ENCODE measurements at places on chromosomes 4 and X.

DNA sequence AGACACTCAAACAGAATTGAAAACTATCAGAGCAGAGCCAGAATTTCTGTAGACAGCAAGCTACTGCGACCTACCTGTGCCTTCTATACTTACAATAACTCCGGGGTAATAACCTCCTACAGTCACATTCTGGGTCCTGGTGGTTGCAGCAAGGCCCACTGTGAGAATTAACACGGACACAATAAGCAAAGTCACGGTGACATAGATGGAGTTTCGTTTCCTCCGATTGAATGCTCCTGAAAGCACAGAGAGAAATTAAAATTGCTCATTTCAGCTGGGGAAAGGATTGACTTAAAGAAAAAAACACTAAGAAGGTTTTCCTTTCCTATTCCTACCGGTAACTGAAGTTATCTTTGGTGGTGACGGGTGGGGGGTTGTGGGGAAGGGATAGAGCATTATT, 7.0 kb downstream of the TMEM255A start:
- no peak for DNase-seq

GRCh38 chr4:7002336-7002735, 40.8 kb upstream of the TADA2B start:
- no peak for DNase-seq

DNA sequence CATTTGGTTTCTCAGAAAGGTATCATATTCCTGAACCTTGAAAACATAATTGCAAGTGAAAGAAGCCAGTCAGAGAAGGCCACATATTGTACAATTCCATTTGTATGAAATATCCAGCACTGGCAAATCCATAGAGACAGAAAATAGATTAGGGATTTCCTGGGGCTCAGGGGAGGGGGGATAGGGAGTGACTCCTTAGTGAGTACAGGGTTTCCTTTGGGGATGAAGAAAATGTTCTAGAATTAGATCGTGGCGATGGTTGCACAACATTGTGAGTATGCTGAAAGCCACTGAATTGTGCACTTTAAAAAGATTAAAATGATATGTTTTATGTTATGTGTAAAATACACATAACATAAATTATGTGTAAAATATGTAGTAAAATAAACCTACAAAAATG, 10.3 kb downstream of the XPNPEP2 start:
- DNase-seq = no peak

GRCh38 chr4:119958983-119959382, 107.7 kb downstream of the MAD2L1 start:
- DNase-seq = no peak

DNA sequence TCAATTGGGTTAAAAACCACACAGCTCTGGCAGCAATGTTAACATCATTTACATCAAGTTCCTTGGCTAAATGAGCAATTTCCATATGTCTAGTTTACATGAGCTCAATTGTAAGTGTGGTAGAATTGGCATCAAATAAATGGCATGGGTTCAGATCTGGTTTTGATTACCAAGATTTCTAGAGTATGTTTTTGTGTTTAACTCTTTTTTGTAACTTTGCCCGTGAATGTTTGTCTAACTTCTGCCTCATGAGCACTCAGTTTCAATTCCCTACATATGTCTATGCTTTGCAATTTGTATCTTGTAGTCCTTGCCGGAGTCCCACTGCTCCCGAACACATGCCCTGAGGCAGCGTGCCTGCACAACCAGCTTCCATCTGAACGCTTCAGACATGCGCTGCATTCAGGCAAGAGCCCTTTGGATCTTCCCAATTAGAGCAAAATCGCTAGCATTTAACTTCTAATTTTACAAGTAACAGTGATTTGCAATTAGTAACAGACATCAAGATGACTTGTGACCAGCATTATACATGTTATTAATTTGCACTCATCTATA, 644.4 kb downstream of the TRIML1 start:
- no peak for DNase-seq

- no peak for DNase-seq
Observed at GRCh38 chrX:102546828-102547493, 30.4 kb upstream of the TMSB15A start.

- DNase-seq = no peak
Observed at GRCh38 chr4:143411527-143412419, 75.1 kb downstream of the GAB1 start.

DNA sequence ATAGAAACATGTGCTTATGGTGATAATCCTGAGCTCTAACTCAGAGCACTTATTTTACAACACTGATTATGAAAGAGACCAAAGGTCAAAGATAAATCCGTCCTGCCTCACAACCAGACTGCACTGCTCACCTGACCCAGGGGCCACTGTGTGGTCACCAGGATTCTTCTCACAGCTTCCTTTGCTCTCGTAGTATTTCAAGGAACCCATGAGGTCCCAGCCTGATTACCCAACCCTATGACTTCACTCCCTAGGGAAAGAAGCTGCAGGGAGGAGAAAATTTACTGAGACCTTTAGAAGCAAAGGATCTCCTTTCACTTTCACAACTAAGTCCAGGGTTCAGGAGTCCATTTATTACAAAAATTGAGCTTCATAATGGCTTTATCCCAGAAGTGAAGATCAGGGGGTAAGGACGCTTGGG, 9.6 kb downstream of the SLC25A5 start:
- DNase-seq = no peak

GRCh38 chr4:81335122-81335912, 120.3 kb upstream of the PRKG2 start:
- no peak for DNase-seq

- DNase-seq = no peak
Observed at GRCh38 chr4:141002323-141002805, 130.9 kb downstream of the RNF150 start.

GRCh38 chrX:86066998-86067397, 19.6 kb upstream of the CHM start:
- no peak for DNase-seq

DNA sequence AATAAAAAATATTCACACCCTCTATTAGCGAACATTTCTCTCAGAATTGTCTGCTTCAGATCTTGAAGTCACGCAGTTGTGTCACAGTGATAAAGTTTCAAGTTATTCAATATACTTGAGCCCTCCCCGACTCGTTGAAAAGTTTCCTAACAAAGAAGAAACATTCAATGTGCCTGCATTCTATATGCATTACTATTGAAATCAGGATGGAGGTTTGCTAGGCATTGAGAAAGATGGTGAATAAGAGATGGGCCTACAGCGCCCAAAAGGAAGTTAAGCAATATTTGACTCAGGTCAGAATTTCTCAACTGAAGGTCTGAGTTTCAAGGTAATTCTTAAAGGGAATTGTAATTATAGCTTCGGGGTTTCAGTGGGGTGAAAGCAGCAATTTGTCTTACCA, 6.1 kb downstream of the TCEANC start:
- no peak for DNase-seq

DNA sequence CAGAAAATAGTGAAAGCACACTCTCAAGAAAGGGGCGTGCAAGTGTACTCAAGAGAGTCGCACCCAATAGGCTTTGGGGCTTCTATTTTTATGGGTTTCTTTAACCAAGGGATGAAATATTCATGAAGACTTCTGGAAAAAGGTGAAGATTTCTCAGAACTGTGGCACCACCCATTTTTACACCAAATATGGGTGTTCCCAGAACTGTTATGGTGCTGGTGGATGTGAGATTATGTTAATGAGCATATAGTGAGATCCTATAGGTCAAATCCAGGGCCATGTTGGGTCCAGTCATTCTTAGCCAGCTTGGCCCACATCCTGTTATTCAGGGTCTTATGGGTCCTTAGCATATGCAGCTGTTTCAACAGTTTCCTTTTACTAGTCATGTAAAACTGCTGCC, 61.0 kb upstream of the SMIM10 start:
- no peak for DNase-seq

DNA sequence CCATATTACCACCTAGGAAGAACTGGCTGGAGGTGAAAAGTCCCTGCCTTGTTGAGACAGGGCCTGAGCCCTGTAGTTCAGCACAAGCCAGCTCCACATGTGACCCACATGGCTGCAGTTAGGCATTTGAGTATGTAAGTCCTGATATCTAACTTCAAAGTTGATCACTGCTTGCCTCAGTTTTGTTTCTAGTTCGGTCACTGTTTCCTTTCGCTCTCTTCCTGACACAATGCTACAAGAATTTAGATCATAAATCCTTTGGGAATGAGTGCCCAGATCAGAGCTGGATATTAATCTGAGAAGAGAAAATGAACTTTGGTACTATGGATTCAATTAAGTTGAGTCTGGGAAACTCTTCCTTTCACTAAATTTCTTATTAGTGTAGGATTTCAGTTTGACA, 48.4 kb downstream of the AKAP4 start:
- DNase-seq = no peak

DNA sequence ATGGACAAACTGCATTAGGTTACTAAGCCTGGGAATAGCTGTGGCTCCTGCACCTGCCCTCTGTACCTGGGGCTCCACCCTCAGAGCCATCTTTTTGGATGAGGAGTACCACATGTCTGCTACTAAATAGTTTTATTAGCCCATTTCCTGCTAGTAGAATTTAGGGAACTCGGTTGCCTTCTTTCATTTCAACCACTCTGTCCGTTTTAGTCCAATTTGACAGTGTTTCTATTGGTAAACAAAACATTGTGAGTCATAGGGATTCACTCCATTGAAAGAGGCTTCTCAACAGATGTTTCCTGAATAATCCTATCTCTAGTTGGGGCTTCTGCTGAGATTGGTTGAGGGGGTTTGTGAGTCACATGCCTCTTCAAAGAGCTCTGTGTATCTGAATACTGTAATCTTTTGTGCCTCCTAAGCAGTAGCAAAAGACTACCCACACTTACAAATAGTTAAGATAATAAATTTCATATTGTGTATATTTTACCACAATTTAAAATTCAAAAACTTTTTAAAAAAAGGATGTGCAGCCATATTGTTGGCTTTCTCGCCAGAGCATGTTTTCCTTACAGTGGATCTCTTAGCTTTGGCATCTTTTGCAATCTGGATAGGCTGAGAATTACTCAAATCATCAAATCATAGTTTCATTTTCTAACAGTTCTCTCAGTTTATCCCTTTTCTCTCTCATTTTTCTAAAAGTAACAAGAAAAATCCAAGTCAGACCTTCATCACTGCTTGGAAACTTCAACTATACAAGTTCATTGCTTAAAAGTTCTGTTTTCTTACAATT, 9.9 kb downstream of the FAM200B start:
- no peak for DNase-seq

GRCh38 chr4:99323756-99324155, 2.6 kb upstream of the ADH1B start:
- DNase-seq = no peak

DNA sequence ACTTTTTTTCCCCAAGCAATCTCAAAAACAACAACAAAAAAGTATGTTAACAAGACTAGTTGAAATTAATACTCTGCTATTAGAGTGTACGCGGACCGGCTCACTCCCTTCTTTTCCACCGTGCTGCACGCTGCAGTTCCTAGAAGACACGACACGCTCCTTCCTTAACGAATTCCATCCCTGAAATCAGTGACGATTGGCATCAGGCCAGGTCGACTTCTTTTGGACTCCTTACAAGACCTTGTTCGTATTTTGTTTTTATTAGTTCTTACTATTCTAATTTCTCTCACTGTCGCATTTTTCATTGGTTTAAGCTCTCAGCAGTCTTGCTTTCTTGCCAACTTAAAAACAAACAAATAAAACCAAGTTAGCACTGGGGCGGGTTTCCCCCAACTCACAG, 175.8 kb upstream of the PITX2 start:
- DNase-seq = no peak

DNA sequence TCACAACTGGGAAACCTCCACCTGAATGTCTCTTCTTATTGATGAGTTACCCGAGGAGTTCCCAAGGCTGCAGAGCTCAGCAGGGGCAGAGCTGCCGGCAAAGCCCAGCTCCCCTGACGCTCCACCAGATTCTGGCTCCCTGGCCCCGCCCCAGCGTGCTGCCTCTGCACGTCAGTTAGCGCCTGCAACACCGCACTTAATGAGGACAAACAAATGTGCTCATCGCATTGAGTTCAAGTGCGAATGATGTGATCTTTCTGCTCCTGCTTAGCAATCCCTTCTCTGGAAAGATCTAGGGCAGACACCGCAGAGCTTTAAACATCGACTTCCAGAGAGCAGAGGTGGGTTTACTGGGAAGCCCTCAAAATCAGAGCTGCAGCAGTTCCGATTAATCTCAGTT, 55.5 kb upstream of the FBXW7 start:
- no peak for DNase-seq

DNA sequence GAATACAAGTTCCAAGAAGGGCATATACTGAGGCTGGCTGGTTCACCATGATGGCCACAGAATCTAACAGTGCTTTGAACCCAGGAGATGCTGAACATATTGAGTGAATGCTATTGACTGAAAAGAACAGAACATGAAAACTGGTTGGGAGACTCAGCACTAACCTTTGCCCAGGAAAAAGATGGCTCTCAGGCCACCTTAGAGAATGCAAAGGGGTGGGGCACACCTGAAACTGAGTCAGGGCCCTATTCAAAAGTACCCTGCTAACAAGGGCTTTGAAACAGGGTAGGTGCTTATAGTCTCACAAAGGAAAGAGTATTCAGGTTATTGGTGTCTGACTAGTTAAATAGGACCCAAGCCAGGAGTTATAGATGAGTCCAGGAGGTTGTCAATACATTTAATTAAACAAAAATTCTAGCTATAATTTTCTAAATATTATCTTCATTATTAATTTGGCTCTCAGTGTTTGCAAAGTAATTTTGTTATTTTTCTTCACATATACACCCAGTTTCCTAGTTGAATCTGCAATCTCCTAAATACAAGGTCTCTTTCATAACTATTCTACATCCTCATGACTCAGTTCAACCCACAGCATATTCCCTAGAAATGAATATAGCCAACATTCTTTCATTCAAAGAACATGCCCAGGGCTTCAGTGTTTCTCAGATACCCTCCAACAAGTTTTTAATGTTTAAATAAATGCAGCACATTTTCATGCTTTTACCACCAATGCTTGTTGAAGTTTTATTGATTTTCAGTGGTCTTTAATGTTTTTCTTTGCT, 144.2 kb upstream of the RAPGEF2 start:
- DNase-seq = no peak

DNA sequence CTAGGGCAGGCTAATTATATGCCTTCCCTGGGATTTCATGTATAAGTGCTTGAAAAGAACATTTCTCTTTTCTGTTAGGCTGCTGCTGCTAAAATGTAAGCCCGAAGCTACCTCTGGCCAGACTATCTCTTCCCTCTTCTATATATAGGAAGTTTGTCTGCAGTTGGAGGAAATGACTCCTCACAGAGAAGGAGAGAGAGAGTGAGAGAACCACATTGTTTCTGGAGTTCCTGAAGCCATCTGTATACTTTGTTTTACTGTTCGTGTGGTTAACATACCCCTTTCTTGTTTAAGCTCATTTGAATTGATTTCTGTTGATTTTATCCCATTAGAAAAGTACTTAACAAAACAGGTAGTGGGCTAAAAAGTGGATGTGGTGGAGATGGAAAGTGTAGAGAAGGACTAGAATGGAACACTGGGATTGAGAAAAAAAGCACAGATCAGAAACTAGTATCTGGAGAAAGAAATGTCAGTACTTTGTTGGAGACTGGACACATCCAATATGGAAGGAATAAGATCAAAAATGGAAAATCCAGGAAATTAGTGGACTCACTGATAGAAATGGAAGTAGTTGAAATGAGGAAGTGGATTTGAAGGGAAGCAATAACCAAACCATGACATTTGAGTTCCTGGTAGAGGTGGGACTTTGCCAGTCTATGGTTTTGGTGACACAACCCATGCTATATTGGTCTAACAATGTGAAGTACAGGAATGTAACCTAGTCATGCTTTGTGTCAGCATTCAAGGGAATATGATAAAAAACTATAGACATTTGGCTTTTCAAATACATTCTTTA, 112.6 kb downstream of the TMA16 start:
- peak; percentile 10 for DNase-seq

All from CD4-positive, alpha-beta T cell treated with Interleukin-4 for 4 hours (primary cell).